Naive thymus-derived CD4-positive, alpha-beta T cell (primary cell): ENCODE measurements at places on chromosomes 12 and 14. TPM values are rescaled to one million over a fixed set of nuclear protein-coding genes. Genes with fewer than 3 reads are reported as not detected.

PTGDR gene
- 0.10 TPM for polyA plus RNA-seq

RIPK3 gene
- 8.2 TPM for polyA plus RNA-seq

CCDC184 gene
- 0.21 TPM for polyA plus RNA-seq

ETNK1 gene
- polyA plus RNA-seq: 18.3 TPM

AQP6 gene
- not detected for polyA plus RNA-seq

ZDHHC22 gene
- not detected for polyA plus RNA-seq

GNB3 gene
- polyA plus RNA-seq: 0.23 TPM

KCNH5 gene
- polyA plus RNA-seq: not detected

DLK1 gene
- polyA plus RNA-seq: not detected

CD27 gene
- 590 TPM for polyA plus RNA-seq

BCL2L14 gene
- not detected for polyA plus RNA-seq

ERBB3 gene
- 0.22 TPM for polyA plus RNA-seq

TRHDE gene
- not detected for polyA plus RNA-seq

MYF5 gene
- polyA plus RNA-seq: not detected

BDKRB1 gene
- polyA plus RNA-seq: not detected

ACSM4 gene
- polyA plus RNA-seq: not detected

PAH gene
- polyA plus RNA-seq: not detected

PIK3C2G gene
- polyA plus RNA-seq: not detected

P2RX7 gene
- 5.1 TPM for polyA plus RNA-seq

COA8 gene
- 51.3 TPM for polyA plus RNA-seq

COX8C gene
- polyA plus RNA-seq: not detected

KRT79 gene
- not detected for polyA plus RNA-seq

OTUB2 gene
- polyA plus RNA-seq: 0.56 TPM

ELK3 gene
- polyA plus RNA-seq: 16.8 TPM

NKX2-1 gene
- polyA plus RNA-seq: not detected

RHEBL1 gene
- 1.8 TPM for polyA plus RNA-seq

TEX52 gene
- not detected for polyA plus RNA-seq

GOLGA3 gene
- 16.6 TPM for polyA plus RNA-seq
